ENCODE measurements at places on chromosomes 5 and 9.

GRCh38 chr5:56950626-56951125 is 1.2 kb downstream of the MIER3 start:
- DNase-seq, result peak; percentile 36

GRCh38 chr5:82422751-82423181 is 144.6 kb upstream of the RPS23 start:
- DNase-seq, result no peak

GRCh38 chr5:141040093-141040770 is 10.9 kb upstream of the PCDHB1 start:
- DNase-seq, result no peak

GRCh38 chr5:59021286-59021673 is 438.4 kb downstream of the RAB3C start:
- DNase-seq, result no peak

DNA sequence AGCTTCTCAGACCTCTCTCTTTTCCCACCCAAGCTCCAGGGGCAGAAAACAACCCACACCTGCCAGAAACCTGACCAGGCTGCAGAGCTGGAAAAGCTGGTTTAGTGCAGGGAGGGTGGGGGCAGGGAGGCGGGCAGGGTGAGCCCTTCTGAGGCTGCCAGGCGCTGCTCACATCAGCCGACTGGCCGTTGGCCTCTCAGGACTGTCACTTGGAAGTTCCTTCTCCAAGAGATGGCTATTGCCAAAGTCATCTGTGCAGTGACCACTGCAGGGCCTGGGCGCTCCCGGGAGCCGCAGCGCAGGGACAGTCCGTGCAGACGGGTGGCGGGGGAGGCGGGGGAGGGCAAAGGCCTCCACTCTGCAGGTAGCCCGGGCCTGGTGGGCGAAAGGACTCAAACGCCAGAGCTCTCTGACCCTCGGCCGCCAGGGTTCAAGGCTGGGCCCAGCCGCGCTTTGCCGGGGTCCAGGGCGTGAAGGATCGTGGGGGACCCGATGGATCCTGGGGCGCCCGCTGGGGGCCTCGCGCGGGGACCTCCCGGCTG is 205.0 kb upstream of the IER5L start:
- no peak for DNase-seq

GRCh38 chr9:34984049-34984448 is 5.5 kb upstream of the DNAJB5 start:
- no peak for DNase-seq

DNA sequence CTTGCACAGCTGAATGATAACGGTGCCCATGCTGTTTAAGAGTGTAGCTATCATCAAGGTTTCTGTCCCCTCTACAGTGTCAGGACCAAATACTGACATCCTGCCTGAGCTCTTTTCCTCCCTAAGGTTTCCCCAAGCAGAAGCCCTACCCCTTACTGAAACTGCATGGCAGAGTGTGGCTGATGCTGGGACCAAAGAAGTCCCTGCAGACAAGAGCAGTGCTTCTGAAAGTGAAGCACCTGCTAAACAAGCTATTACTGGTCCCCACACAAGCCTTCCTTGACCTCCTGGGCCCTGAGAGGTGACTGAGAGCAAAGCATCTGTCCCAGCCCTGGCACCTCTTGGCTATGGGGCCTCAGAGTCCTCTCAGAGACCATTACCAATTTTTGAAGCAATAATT is 56.1 kb downstream of the CFAP90 start:
- DNase-seq, result no peak

DNA sequence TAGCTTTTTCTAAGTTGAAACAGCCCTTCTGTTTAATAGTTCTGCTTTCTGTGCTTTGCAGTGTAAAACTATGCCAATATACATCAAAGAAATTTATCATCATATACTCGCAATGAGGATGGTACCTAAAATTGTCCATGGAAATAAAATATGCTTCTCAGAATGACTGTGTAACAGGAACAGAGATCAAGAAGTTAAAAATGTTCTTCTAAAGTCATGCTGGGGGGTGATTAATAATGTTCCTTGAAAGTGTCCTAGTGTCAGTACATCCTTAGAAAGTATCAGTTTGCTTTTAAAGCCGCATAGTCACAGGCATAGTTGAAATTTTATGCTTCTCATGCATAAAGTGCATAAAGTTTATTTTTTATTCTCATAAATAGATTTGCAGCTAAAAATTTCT is 4.0 kb upstream of the LRRC70 start:
- DNase-seq, result no peak

DNA sequence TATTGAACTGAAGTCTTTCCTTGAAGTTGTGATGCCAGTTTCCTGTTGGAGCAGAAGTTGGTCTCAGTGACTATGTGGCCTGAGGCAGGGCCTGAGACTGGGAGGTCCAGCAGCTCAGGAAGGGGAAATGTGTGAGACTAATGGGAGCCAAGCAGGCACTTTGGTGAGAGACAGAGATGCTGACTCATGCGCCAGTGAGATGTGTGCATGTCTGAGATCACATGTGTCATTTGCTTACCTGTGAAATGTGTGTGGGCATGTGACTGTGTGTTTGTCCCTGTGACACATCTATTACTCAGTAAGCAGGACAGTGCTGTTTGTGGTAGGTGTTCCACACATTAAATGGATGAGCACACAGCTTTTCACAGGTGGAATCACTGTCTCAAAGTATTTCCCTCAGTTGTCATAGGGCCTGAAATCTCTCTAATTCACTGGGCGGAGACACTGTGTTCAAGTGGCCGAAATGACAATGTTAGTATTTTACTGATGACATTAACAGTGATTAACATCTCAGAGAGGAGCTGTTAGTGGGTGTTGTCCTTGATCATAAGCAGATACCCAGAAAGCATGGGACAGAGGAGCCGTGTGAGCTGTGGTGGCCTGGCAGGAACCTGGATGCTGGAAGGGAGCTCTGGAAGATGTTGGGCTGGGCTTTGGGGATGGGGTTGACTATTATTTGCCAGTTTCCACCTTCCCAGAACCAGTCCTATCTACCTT is 7.4 kb downstream of the NPR2 start:
- DNase-seq, result no peak
